Muscle of arm (tissue), 14 donors: ENCODE measurements at places on chromosomes 2 and 18.
A peak's percentile ranks its signal among the peaks of the same experiment; 100 is the strongest.

DNA sequence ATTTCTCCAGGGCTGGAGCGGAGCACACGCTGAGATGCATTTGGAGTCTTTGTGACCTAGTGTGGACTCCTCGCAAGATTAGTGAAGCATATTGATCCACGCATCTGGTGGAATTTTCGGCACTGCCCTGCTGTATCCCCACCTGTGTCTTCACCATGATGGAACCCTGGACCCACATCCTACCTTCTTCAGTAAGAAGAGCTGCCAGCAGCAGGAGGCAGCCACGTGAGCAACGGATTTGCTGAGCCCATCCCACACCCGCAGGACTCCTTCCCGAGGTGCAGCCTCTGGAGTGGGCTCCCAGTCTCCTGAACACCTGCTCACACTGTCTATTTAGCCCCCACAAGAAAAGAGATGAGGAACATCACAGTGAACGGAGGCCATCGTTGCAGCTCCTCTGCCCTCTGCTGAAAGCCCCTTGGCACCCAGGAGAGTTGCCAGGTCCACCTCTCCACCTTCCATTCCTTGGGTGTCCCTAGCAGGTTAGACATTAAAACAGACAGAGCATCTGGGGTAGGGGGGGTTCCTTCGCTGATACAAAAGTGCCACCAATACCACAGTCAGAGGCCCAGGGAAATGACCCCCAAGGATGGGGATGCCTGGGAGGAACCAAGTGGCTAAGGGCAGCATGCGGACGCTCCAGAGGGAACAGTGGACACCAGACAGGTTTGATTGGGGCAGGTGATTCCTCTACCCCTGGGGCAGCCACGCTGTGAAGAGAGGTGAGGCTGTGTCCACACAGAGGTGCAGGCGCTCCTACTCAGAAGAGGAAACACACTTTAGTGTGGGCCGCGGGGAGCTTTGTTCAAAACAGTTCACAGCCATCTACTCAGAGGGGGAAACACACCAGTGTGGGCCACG is 302.8 kb upstream of the SALL3 start:
- no peak for DNase-seq

- no peak for DNase-seq
Measured at GRCh38 chr18:9561759-9562158, 52.6 kb downstream of the PPP4R1 start.

DNA sequence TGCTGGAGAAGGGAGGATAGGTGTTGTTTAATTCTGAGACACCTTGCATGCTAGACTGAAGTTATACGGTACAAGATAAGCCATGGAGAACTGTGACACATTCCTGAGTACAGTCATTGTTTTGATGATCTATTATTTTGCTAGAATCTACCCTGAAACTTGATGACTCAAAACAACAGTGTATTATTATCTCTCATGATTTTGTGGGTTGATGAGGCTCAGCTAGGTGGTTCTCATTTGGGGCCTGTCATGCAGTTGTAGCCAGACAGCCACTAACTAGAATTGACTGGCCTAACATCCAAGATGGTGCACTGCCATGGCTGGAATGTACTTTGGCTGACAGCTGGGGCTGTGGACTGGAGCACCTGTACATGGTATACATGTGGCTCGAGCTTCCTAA is 5.4 kb upstream of the IL1R1 start:
- no peak for DNase-seq

GRCh38 chr2:44838116-44838790 is 103.2 kb upstream of the SIX3 start:
- no peak for DNase-seq

GRCh38 chr2:9692456-9693195 is 61.8 kb upstream of the YWHAQ start:
- DNase-seq, result no peak

- no peak for DNase-seq
Measured at GRCh38 chr2:179479947-179480346, 215.3 kb upstream of the SESTD1 start.

DNA sequence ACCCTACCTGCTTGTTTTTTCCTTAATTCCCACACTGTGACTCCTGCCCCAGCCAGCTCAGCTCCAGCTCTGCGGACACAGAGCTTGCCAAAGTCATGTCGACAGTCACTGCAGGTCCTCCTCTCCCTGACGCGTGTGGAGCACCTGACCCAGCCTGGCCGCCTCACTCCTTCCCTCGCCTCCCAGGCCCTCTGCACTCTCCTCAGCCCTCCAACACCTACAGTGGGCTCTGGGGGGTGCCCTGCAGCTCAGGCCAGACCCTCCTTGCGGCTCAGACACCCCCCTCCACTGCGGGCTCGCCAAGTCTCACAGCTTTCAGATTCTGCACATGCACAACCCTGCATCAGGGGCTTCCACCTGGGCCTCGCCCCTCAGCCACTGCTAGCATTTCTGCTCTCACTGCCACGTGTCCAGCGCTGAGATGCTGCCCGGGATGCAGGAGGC is 68.3 kb downstream of the NDUFA10 start:
- DNase-seq, result no peak

DNA sequence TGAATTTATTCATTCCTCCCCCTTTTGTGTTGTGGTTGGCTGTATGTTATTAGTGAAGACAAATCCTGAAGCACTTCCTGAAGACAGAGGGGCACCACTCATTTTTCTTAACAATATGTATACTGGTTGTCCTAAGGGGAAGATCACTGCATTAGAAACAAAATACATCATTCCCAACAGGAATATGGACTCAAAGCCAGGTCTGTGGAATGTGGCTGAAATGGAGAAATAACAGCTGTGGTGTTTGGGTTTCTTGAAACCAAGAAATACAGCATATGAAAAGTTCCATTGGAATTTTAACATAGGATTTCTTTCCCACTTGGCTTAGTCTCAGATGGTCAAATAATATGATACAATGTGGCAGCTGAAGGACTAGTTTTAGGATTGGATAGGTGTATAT is 267.6 kb downstream of the KCNE4 start:
- DNase-seq, result no peak

DNA sequence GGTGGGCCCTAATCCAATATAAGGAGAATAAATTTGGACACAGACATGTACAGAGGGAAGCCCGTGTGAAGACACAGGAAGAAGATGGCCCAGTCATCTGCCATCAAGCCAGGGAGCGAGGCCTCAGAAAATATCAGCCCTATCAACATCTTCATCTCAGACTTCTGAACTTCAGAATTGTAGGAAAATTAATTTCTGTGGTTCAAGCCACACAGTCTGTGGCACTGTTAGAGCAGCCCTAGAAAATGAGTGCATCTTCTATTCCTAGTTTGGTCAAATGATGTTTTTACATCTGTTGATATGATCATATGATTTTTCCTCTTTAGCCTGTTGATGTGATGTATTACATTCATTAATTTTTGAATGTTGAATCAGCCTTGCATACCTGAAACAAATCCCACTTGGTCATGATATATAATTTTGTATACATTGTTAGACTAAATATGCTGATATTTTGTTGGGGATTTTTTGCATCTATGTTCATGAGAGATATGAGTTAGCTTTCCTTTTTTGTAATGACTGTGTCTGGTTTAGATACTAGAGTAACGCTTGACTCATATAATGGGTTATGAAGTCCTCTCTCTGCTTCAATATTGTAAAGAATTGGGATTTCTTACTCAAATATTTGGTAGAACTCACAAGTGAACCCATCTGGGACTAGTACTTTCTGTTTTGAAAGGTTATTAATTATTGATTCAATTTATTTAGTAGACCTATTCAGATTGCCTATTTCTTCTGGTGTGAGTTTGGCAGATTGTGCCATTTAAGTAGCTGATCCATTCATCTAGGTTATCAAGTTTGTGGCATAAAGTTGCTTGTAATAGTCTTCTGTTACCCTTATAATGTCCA is 451.4 kb downstream of the EIPR1 start:
- no peak for DNase-seq

DNA sequence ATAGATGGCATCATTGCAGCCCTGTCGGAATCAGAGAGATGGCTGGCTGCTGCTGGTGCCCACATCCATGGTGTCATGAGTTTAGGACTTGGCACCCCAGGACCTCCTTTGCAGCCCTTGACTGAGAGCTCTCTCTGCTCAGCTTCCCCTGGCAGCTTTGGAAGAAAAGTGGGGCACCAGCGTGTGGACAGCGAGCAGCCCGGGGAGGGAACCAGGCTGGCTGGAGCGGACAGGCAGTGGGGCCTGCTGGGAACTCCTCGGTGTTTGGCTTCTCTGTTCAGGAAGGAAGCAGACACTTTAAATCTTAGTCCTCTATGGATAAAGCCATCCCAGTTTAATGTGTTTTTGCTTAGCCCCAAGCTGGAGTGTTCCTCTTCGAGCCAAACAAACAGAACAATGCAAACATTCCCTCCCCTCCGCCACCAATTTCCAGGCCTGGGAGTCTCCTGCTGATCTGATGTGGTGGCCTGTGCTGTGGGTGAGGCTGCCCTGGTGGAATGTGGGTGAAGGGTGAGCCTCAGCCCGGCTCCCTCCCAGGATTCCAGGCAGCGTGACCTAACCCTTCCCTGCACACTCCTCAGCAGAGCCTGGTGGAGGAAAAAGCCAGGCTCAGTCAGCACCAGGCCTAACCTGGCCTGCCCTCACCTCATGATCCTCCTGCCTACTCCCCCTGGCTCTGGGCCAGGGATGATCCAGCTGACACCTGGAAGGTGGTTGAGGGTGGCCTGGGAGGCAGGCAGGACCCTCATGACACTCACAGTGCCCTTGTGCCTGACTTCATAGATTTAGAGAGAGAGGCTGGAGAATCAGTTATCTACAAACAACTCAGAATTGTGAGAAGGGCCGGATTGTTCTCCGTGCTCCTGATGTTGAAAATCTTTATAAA is 21.6 kb upstream of the ITGB6 start:
- no peak for DNase-seq

DNA sequence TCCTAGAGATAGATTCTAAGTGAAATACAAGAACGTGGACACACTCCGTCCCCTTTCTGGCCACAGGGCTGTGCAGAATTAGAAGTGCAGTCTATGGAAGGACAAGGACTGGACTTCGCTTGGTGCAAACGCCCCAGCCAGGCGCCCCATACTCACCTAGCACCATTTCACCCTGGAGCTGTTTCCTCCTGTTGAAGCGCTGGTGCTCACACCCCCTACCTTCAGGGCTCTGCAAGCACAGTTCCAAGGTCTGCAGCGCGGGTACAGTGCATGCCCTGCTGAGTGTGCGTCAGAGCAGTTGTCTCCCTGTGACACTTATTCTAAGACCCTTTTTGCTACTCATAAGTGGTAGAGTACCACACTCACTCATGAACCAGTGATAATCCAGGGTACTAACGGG is 3.0 kb downstream of the HPCAL1 start:
- DNase-seq, result no peak

DNA sequence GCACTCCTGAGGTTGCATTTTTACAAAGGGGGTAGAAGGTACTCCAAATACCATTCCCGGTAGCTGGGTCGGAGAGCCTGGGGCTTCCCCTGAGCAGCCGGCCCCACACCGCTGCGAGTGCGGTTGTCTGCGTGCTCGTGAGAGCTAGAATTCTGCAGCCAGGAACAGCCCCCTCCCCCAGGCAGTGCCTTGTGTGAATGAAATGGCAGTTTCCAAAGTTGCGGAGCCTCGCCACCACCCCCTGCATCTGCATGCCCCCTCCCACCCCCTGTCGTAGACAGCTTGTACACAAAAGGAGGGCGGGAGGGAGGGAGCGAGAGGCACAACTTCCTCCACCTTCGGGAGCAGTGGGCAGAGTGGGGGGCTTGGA is 1.1 kb downstream of the MYCN start:
- peak; percentile 18 for DNase-seq

DNA sequence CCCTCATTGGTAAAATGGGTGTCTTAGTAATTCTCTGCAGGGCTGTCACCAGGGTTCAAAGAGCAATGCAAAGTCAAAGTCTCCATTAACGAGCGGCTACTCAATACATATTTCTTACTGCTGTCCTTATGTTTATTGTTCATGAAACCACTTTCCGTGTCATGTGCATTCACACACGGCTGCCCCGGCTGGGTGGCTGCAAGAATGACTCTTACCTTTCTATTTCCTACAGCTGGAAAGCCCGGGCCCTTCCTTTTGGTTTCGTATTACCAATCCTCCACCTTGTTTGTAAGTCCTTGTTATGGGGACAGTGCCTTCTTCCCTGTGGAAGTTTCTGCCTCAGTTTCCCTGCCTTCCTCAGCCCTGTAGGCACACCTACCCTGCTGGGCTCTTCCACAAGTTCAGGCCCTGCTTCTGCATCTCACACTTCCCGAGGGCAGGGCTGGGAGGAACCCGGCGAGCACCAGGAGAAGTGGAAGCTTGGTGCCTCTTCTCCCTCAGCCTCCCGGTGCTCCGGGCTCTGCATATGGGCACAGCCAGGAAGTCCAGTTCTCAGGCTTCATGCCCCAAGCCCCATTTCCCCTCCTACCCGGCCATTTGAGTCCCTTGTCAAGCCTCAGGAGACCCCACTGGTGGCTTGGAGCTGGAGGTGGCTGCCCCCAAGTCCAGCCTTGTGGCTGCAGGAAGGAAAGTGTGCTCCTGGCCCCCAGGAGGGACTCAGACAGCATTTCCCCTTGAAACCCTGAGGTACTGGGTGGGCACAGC is 18.7 kb upstream of the ACKR3 start:
- no peak for DNase-seq

GRCh38 chr2:55601849-55602248 is 15.6 kb downstream of the PPP4R3B start:
- no peak for DNase-seq

DNA sequence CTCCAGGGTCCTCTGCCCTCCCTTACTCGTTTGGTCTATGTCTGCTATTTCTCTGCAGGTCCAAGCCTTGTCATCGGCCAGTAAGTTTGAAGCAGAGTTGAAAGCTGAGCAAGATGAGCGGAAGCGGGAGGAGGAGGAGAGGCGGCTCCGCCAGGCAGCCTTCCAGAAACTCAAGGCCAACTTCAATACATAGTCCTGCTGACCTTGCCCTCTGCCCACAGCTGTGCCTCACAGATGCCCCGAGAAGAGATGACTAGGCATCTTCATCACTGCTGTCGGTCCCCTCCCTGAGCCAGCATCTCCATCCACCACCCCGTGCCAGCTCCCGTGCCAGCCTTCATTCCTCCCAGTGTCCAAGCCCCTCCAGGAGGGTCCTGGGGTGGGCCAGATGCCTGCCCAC is 15.6 kb upstream of the GIGYF2 start:
- DNase-seq, result no peak

GRCh38 chr2:1488181-1488671 is 75.0 kb downstream of the TPO start:
- no peak for DNase-seq

DNA sequence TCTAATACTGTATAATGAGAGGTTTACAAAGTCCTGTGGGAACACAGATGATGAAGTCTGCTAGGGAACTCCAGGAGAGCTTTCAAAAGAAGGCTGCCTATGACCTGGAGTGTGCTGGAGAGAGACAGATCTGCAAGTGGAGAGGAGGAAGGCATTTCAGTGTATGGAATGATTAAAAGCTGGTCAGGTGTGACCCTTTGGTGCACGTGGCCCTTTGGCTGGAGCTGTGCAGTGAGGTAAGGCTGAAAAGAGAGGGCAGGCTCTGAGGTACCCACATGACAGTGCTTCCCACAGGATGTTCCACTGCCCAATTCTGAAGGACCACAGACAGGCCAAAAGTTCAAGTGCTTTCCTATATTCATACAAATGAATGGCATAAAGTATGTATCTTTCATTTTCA is 157.1 kb downstream of the DYM start:
- DNase-seq, result no peak

DNA sequence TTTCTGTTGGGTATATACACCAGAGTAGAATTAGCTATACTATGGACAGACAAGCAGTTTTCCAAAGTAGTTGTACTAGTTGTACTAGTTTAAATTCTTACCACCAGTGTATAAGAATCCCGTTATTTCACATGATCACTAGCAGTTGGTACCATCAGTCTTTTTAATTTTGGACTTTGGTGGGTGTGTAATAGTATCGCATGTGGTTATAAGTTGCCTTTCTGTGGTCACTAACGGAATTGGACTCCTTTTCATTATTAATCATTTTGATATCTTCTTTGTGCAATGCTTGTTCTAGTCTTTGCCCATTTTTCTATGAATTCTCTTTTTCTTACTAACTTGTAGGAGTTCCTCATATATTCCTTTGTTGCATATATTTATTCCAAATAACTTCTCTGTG is 89.8 kb downstream of the ASXL2 start:
- DNase-seq, result no peak
